HepG2 (cell line): ENCODE measurements at places on chromosomes 1 and 21. TPM values are rescaled to one million over a fixed set of nuclear protein-coding genes. Genes with fewer than 3 reads are reported as not detected.

The AIM2 gene
- total RNA-seq = not detected in 2 replicates

The MANEAL gene
- 16.8 and 26.4 TPM in 2 replicates for total RNA-seq

The ENAH gene
- total RNA-seq = 58.3 and 60.2 TPM in 2 replicates

The DCST1 gene
- not detected in 2 replicates for total RNA-seq

The SYTL1 gene
- total RNA-seq = 9.1 and 17.8 TPM in 2 replicates

The DAB1 gene
- 0.08 and 0.13 TPM in 2 replicates for total RNA-seq

The OPRD1 gene
- 0.02 TPM in 1 of 2 replicates, not detected in the other for total RNA-seq

The AKIRIN1 gene
- total RNA-seq = 123 and 154 TPM in 2 replicates

The CFHR5 gene
- total RNA-seq = not detected in 2 replicates

The PLEKHA6 gene
- 10.8 and 11.4 TPM in 2 replicates for total RNA-seq

The GPR25 gene
- total RNA-seq = not detected in 2 replicates

The CLDN17 gene
- not detected in 2 replicates for total RNA-seq

The PRR9 gene
- total RNA-seq = not detected in 2 replicates

The MNDA gene
- total RNA-seq = not detected in 2 replicates

The CRYBG2 gene
- total RNA-seq = 0.39 and 1.3 TPM in 2 replicates

The TRIM62 gene
- 0.53 and 1.1 TPM in 2 replicates for total RNA-seq

The CD34 gene
- total RNA-seq = not detected in 2 replicates

The RGS8 gene
- total RNA-seq = not detected in 2 replicates

The SELENBP1 gene
- 29.0 and 30.2 TPM in 2 replicates for total RNA-seq

The CACNA1E gene
- total RNA-seq = not detected in 2 replicates

The ZMPSTE24 gene
- total RNA-seq = 43.1 and 60.2 TPM in 2 replicates

The UMODL1 gene
- total RNA-seq = not detected in 2 replicates

The RCAN1 gene
- total RNA-seq = 34.1 and 35.1 TPM in 2 replicates

The RSRP1 gene
- total RNA-seq = 11.3 and 52.8 TPM in 2 replicates

The PTBP2 gene
- 9.9 and 14.1 TPM in 2 replicates for total RNA-seq

The PERM1 gene
- 0.04 TPM in 1 of 2 replicates, not detected in the other for total RNA-seq

The SPOCD1 gene
- total RNA-seq = 0.08 and 0.24 TPM in 2 replicates

The IFI44L gene
- 0.04 TPM in 1 of 2 replicates, not detected in the other for total RNA-seq

The NUAK2 gene
- total RNA-seq = 1.1 and 1.2 TPM in 2 replicates

The CRNN gene
- total RNA-seq = not detected in 2 replicates

The C1orf53 gene
- total RNA-seq = 8.5 and 10.1 TPM in 2 replicates

The VAV3 gene
- total RNA-seq = 29.8 and 40.0 TPM in 2 replicates

The MSH4 gene
- 0.09 TPM in 1 of 2 replicates, not detected in the other for total RNA-seq
